ENCODE measurements at places on chromosomes 16 and 17. TPM values are rescaled to one million over a fixed set of nuclear protein-coding genes. Genes with fewer than 3 reads are reported as not detected.

The SLC47A1 gene
- 0.40 TPM for total RNA-seq

The KRT23 gene
- total RNA-seq: not detected

The MYH13 gene
- total RNA-seq: not detected

The DNAAF1 gene
- total RNA-seq: not detected

The CCDC102A gene
- 18.7 TPM for total RNA-seq

Data from epithelial cell of alveolus of lung (primary cell).